ENCODE measurements at places on chromosomes 5 and 9. TPM values are rescaled to one million over a fixed set of nuclear protein-coding genes. Genes with fewer than 3 reads are reported as not detected.

Gene CDC20B
- not detected for total RNA-seq

DNA sequence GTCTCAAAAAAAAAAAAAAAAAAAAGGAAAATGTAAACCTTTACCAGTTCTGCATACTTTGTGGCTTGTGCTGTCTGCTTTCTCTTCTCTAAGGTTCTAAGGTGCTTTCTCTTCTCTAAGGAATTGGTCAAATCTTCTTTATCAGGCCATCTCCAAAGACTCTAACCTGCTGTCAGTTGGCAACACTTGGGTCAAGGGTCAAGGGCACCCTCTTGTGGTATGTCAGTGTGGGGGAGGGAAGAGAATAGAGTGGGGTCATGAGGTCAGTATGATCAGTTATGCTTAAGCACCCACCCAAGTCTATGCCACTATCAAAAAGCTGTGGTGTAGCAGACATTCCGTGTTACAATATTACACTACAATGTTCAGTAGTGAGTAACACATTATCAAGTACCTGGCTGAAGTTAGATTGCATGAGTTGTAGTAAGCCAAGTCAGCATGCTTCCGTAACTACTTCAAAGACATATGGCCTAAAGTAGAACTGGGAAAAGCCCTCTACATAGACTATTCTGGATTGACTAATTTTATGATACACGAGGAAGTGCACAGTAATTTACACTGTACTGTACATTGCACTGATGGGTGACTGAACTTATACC is 25.0 kb upstream of the CCL28 start:
- H3K27me3 ChIP-seq: no peaks in the 10 kb centered on the region
- H3K4me3 ChIP-seq: no peak overlapping the region
- no peak overlapping the region for H3K27ac ChIP-seq
- no peak for DNase-seq
- peaks cover 10% of the 10 kb centered on the region for H3K36me3 ChIP-seq

- no peaks in the 10 kb centered on the region for H3K36me3 ChIP-seq
- DNase-seq: no peak
- no peaks in the 10 kb centered on the region for H3K4me1 ChIP-seq
- H3K27ac ChIP-seq: no peak overlapping the region
Observed at GRCh38 chr5:23053846-23054245, 200.7 kb upstream of the CDH12 start.

Gene GABRB2
- not detected for total RNA-seq

Gene CAMSAP1
- total RNA-seq: 43.2 TPM

Gene CHSY3
- not detected for total RNA-seq

DNA sequence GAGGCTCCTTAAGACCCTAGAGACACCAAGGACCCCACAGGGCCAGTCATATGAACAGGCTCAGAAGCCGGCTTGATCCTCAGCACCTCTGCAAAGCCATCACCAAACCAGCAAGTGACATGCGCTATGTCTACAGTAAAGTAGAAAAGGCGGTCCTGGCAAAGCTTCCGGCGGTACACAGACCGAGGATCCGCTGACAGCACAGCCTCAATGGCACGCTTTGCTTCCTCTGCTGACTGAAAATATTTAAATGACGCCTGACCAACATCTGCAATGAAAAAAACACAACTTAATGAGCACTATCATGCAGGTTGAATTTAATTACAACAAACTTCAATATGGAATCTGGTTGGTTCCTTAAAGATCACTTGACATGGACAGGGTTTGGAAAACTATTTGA is 17.6 kb downstream of the TRMO start:
- H3K4me1 ChIP-seq: peaks cover 80% of the 10 kb centered on the region
- peaks cover 19% of the 10 kb centered on the region for H3K36me3 ChIP-seq
- peak; percentile 80 for DNase-seq
- H3K27ac ChIP-seq: peak overlapping the region; percentile 89
- H3K27me3 ChIP-seq: no peaks in the 10 kb centered on the region
- H3K4me3 ChIP-seq: peak overlapping the region; percentile 76

DNA sequence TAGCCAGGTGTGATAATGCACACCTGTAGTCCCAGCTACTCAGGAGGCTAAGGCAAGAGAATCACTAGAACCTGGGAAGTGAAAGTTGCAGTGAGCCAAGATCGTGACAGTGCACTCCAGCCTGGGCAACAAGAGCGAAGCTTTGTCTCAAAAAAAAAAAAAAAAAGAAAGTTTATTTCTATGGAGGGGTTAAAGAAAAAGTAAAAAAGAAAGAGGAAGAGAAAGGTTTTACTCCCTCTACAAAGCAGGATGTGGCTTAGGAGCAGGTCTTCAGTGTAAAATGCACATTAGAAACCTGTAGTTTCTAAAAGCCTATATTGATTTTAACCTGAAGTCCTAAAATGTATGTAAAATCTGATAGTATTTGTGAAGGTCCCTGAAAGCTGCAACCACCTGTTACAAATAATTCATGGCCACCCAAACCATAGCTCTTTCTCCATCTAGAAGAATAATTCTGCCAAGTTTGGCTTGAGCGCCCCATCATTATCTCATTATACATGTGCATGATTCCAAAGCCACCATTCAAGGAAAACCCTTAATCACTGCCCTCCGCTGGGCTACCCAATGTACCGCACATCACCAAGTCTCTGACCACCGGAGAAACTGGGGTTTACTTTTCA is 3.4 kb downstream of the FNBP1 start:
- H3K36me3 ChIP-seq: peaks cover 43% of the 10 kb centered on the region
- H3K27me3 ChIP-seq: no peaks in the 10 kb centered on the region
- H3K4me3 ChIP-seq: peak overlapping the region; percentile 98
- peaks cover 52% of the 10 kb centered on the region for H3K4me1 ChIP-seq
- peak overlapping the region; percentile 96 for H3K27ac ChIP-seq

DNA sequence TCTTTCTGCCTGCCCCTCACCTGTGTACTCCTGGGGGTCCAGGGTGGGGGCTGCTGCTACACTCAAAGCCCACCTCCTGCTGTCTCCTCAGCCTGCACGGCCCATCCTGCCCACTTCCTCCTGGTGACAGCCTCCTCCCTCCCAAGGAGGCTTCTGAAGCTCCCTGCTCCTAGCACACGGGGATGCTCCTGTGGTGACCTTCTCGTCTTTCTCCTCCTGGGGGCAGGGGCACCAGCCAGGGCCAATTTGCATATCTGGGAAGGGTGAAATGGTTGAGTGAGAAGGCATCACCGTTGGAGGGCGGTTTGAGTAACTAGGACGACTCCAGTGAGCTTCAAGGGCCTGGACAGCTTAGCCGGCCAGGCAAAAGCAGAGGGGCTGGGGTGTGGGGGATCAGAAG is 51.9 kb upstream of the COL5A1 start:
- H3K27ac ChIP-seq: no peak overlapping the region
- no peaks in the 10 kb centered on the region for H3K36me3 ChIP-seq
- peaks cover 14% of the 10 kb centered on the region for H3K27me3 ChIP-seq
- DNase-seq: no peak

Gene ADAMTSL2
- total RNA-seq: 0.05 TPM

DNA sequence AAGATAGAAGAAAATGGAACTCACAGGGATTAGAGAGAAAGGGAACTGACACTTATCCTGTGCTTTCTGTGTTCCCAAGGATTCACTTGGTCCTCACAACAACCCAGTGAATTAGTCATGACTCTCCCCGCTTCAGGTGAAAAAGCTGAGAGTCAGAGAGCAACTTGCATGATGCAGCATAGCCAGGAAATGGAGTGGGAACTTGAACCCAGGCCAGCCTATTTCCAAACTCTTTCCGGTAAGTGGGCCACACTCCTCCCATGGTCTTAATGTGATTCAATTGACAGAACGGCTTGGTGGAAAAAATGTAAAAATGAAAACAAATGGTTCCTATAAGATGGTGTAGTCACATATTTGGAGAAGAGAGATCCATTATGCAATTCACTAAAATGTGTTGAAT is 45.9 kb upstream of the CEMIP2 start:
- peaks cover 8% of the 10 kb centered on the region for H3K4me1 ChIP-seq
- H3K27ac ChIP-seq: no peak overlapping the region
- H3K27me3 ChIP-seq: no peaks in the 10 kb centered on the region
- H3K4me3 ChIP-seq: no peak overlapping the region

DNA sequence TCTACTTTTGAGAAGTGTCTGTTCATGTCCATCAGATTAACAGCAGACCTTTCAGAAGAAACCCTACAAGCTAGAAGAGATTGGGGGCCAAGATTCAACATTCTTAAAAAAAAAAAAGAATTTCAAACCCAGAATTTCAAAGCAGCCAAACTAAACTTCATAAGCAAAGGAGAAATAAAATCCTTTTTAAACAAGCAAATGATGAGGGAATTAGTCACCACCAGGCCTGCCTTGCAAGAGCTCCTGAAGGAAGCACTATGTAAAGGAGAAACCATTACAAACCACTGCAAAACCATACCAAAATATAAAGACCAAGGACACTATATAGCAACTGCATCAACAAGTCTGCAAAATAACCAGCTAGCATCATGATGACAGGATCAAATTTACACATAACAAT is 124.6 kb upstream of the PDE4D start:
- no peaks in the 10 kb centered on the region for H3K36me3 ChIP-seq
- H3K4me3 ChIP-seq: no peak overlapping the region
- DNase-seq: no peak
- no peak overlapping the region for H3K27ac ChIP-seq
- H3K4me1 ChIP-seq: no peaks in the 10 kb centered on the region
- no peaks in the 10 kb centered on the region for H3K27me3 ChIP-seq

- no peaks in the 10 kb centered on the region for H3K27me3 ChIP-seq
- H3K27ac ChIP-seq: no peak overlapping the region
- no peaks in the 10 kb centered on the region for H3K36me3 ChIP-seq
- no peak overlapping the region for H3K4me3 ChIP-seq
Observed at GRCh38 chr5:111779260-111779921, 22.4 kb upstream of the NREP start.

- no peaks in the 10 kb centered on the region for H3K4me1 ChIP-seq
- no peak overlapping the region for H3K4me3 ChIP-seq
- no peak overlapping the region for H3K27ac ChIP-seq
- no peak for DNase-seq
Observed at GRCh38 chr5:106423109-106423897, 1247.4 kb downstream of the EFNA5 start.
